ENCODE measurements at places on chromosomes 2 and 18. TPM values are rescaled to one million over a fixed set of nuclear protein-coding genes. Genes with fewer than 3 reads are reported as not detected.

GRCh38 chr2:30627151-30627550 is 180.1 kb downstream of the CAPN13 start:
- DNase-seq = no peak
- H3K36me3 ChIP-seq = peaks cover 3% of the 10 kb centered on the region
- peaks cover 8% of the 10 kb centered on the region for H3K4me1 ChIP-seq
- no peak overlapping the region for H3K27ac ChIP-seq
- no peak overlapping the region for H3K4me3 ChIP-seq

DNA sequence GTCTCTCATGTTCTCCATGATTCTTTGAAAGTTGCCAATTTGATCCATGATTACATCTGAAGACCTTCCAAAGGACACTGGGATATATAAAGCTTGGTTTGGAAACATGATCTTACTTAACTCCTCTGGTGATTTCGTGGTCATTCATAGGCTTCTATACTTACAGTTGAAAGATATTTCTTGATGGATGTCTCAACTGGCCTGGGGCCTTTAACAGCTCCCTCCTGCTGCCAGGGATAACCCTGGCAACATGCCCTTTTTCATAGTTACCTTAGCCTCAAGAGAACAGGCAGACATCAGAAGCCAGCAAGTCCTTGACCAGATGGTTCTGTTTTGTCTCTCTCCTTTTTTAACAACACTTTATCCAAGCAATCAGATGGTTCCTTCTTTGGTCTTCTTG is 23.5 kb upstream of the MFF start:
- H3K36me3 ChIP-seq = no peaks in the 10 kb centered on the region
- DNase-seq = no peak
- no peaks in the 10 kb centered on the region for H3K4me1 ChIP-seq
- H3K4me3 ChIP-seq = no peak overlapping the region
- no peaks in the 10 kb centered on the region for H3K27me3 ChIP-seq
- no peak overlapping the region for H3K27ac ChIP-seq

GRCh38 chr2:48754874-48755273 is 650 bp downstream of the LHCGR start:
- DNase-seq = no peak
- H3K4me3 ChIP-seq = no peak overlapping the region
- H3K27ac ChIP-seq = no peak overlapping the region
- H3K27me3 ChIP-seq = peaks cover 19% of the 10 kb centered on the region
- H3K4me1 ChIP-seq = no peaks in the 10 kb centered on the region

GRCh38 chr18:6118080-6118479 is 222.8 kb upstream of the TMEM200C start:
- H3K36me3 ChIP-seq = no peaks in the 10 kb centered on the region
- DNase-seq = no peak
- H3K27me3 ChIP-seq = no peaks in the 10 kb centered on the region
- H3K4me3 ChIP-seq = no peak overlapping the region
- no peaks in the 10 kb centered on the region for H3K4me1 ChIP-seq

DNA sequence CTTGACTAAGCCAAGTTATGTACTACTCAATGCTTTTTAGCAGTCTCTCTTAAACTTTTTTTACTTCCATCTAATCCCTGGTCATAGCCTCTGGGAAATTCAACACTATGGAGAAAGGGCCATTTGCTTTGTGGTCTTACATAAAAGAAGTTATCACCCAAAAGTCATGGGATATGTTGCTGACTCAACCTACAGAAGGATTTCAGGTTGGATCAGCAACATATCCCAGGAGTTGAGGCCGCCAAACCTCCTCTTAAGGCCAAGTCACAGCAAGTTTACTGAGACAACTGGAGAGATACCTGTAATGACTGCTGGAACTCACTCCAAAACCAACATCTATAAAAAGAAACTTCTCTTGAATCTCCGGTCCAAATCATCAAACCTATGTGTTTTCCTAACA is 141.1 kb downstream of the IRS1 start:
- no peak overlapping the region for H3K4me3 ChIP-seq
- H3K36me3 ChIP-seq = no peaks in the 10 kb centered on the region
- no peak overlapping the region for H3K27ac ChIP-seq

GRCh38 chr18:5746844-5747243 is 148.5 kb downstream of the TMEM200C start:
- no peak overlapping the region for H3K27ac ChIP-seq
- H3K4me3 ChIP-seq = no peak overlapping the region
- H3K27me3 ChIP-seq = no peaks in the 10 kb centered on the region
- DNase-seq = no peak
- no peaks in the 10 kb centered on the region for H3K4me1 ChIP-seq
- no peaks in the 10 kb centered on the region for H3K36me3 ChIP-seq

DNA sequence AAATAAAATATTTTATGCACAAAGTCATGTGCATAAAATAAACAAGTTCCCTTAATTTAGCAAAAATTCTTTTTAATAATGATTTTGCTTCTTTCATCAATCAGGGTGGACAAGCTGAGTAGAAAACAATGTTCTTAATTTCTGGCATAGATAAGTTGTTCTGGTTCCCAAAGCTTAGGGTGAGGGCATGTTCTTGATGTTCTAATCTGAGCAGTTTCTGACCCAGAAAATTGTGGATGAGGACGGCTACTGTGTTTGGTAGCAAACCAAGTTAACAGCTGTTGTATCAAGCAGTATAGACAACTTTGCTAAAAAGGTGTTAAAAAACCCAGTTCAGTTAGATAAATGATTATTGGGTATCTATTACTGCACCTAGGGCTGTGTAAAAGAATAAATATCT is 158.9 kb downstream of the PDE1A start:
- H3K27ac ChIP-seq = no peak overlapping the region
- no peak for DNase-seq
- H3K36me3 ChIP-seq = no peaks in the 10 kb centered on the region
- no peaks in the 10 kb centered on the region for H3K27me3 ChIP-seq
- no peaks in the 10 kb centered on the region for H3K4me1 ChIP-seq

GRCh38 chr2:234133004-234133403 is 82.5 kb downstream of the SPP2 start:
- H3K4me3 ChIP-seq = no peak overlapping the region
- peaks cover 9% of the 10 kb centered on the region for H3K4me1 ChIP-seq
- no peaks in the 10 kb centered on the region for H3K27me3 ChIP-seq
- no peak for DNase-seq
- no peak overlapping the region for H3K27ac ChIP-seq
- no peaks in the 10 kb centered on the region for H3K36me3 ChIP-seq

DNA sequence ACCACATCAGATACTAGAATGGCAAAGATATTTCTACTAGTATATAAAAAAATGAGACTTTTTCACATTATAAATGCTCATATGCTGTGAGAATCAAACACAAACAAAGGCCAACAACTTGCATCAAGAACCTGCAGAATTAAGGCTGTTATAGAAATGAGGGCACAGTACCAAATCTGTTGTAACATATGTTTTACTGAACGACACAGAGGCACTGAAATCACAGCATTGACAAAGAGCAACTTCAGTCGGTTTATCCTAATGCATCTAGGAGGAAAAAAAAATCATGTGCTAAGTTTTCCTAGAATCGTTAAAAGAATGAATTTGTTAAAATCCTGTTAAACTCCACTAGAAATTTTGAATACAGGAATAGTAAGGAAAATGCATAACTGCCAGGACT is 617.4 kb upstream of the NETO1 start:
- H3K4me1 ChIP-seq = no peaks in the 10 kb centered on the region
- DNase-seq = no peak
- H3K27ac ChIP-seq = no peak overlapping the region
- H3K27me3 ChIP-seq = no peaks in the 10 kb centered on the region
- H3K4me3 ChIP-seq = no peak overlapping the region

GRCh38 chr2:17208511-17208910 is 309.7 kb downstream of the RAD51AP2 start:
- H3K27me3 ChIP-seq = no peaks in the 10 kb centered on the region
- H3K36me3 ChIP-seq = no peaks in the 10 kb centered on the region

GRCh38 chr2:133389569-133389968 is 178.7 kb downstream of the NCKAP5 start:
- DNase-seq = no peak
- H3K4me1 ChIP-seq = no peaks in the 10 kb centered on the region
- H3K36me3 ChIP-seq = no peaks in the 10 kb centered on the region
- H3K27ac ChIP-seq = no peak overlapping the region
- H3K4me3 ChIP-seq = no peak overlapping the region
- no peaks in the 10 kb centered on the region for H3K27me3 ChIP-seq

GRCh38 chr2:16882706-16883105 is 217.1 kb upstream of the CYRIA start:
- no peak for DNase-seq
- H3K36me3 ChIP-seq = no peaks in the 10 kb centered on the region
- no peaks in the 10 kb centered on the region for H3K27me3 ChIP-seq
- H3K4me1 ChIP-seq = no peaks in the 10 kb centered on the region

- no peak overlapping the region for H3K27ac ChIP-seq
- H3K4me3 ChIP-seq = no peak overlapping the region
- no peaks in the 10 kb centered on the region for H3K36me3 ChIP-seq
- H3K27me3 ChIP-seq = no peaks in the 10 kb centered on the region
- no peaks in the 10 kb centered on the region for H3K4me1 ChIP-seq
Observed at GRCh38 chr2:240876475-240877251, 8.0 kb downstream of the AGXT start.

- no peak for DNase-seq
- H3K27ac ChIP-seq = peak overlapping the region; percentile 85
- no peaks in the 10 kb centered on the region for H3K27me3 ChIP-seq
- no peak overlapping the region for H3K4me3 ChIP-seq
- H3K36me3 ChIP-seq = no peaks in the 10 kb centered on the region
Observed at GRCh38 chr2:108619925-108620620, 85.8 kb downstream of the LIMS1 start.

- H3K4me3 ChIP-seq = no peak overlapping the region
- H3K36me3 ChIP-seq = no peaks in the 10 kb centered on the region
- no peaks in the 10 kb centered on the region for H3K4me1 ChIP-seq
- no peaks in the 10 kb centered on the region for H3K27me3 ChIP-seq
Observed at GRCh38 chr2:174124181-174124580, 124.2 kb downstream of the OLA1 start.

GRCh38 chr2:207450186-207450585 is 79.6 kb upstream of the CREB1 start:
- no peak overlapping the region for H3K27ac ChIP-seq
- H3K4me1 ChIP-seq = no peaks in the 10 kb centered on the region
- DNase-seq = no peak
- H3K4me3 ChIP-seq = no peak overlapping the region
- no peaks in the 10 kb centered on the region for H3K36me3 ChIP-seq

GRCh38 chr2:128691526-128691925 is 372.9 kb upstream of the HS6ST1 start:
- no peaks in the 10 kb centered on the region for H3K36me3 ChIP-seq
- no peaks in the 10 kb centered on the region for H3K27me3 ChIP-seq
- no peak for DNase-seq

DNA sequence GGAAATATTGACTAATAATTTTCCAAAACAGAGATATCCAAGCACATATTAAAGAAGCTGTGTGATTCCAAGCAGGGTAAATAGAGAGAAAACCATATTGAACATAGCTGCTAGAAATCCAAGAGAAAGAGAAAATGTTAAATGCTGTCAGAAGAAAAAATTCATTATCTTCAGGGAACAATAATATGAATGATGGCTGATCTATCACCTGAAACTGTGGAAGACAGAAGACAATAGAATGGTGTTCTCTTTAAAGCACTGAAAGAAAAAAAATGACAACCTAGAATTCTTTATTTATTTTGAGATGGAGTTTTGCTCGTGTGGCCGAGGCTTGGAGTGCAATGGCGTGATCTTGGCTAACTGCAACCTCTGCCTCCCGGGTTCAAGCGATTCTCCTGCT is 17.3 kb downstream of the PPP1CB start:
- H3K27ac ChIP-seq = no peak overlapping the region
- no peaks in the 10 kb centered on the region for H3K36me3 ChIP-seq
- no peaks in the 10 kb centered on the region for H3K27me3 ChIP-seq
- no peaks in the 10 kb centered on the region for H3K4me1 ChIP-seq

- H3K27ac ChIP-seq = no peak within 1 kb of the TSS
- peaks cover 46% of the 10 kb centered on the region for H3K27me3 ChIP-seq
- DNase-seq = peak; percentile 31
- H3K4me3 ChIP-seq = peak within 1 kb of the TSS; percentile 48
Observed at GRCh38 chr2:229714080-229714735, at the start of gene DNER. DNER (minus strand) TSS chr2:229714555; CDS start chr2:229714423, 132 bp downstream.

- H3K27me3 ChIP-seq = no peaks in the 10 kb centered on the region
- H3K36me3 ChIP-seq = no peaks in the 10 kb centered on the region
- no peak overlapping the region for H3K4me3 ChIP-seq
- no peak overlapping the region for H3K27ac ChIP-seq
- DNase-seq = no peak
Observed at GRCh38 chr2:231383416-231384108, 11.9 kb upstream of the B3GNT7 start.

- no peak overlapping the region for H3K4me3 ChIP-seq
- no peaks in the 10 kb centered on the region for H3K36me3 ChIP-seq
- H3K27ac ChIP-seq = no peak overlapping the region
- no peaks in the 10 kb centered on the region for H3K4me1 ChIP-seq
- no peak for DNase-seq
Observed at GRCh38 chr2:18788592-18788991, 199.2 kb upstream of the NT5C1B start.

GRCh38 chr2:132275396-132275795 is 113.6 kb upstream of the ANKRD30BL start:
- H3K27me3 ChIP-seq = no peaks in the 10 kb centered on the region
- no peak for DNase-seq
- H3K36me3 ChIP-seq = no peaks in the 10 kb centered on the region
- H3K27ac ChIP-seq = no peak overlapping the region
- H3K4me1 ChIP-seq = peaks cover 6% of the 10 kb centered on the region
- H3K4me3 ChIP-seq = no peak overlapping the region

GRCh38 chr2:133948610-133949290 is 305.1 kb upstream of the MGAT5 start:
- H3K4me1 ChIP-seq = no peaks in the 10 kb centered on the region
- no peaks in the 10 kb centered on the region for H3K27me3 ChIP-seq
- no peaks in the 10 kb centered on the region for H3K36me3 ChIP-seq
- no peak for DNase-seq
- no peak overlapping the region for H3K27ac ChIP-seq

LRRC30 gene
- total RNA-seq = 0.14 TPM

SCYGR1 gene
- not detected for total RNA-seq

PIKFYVE gene
- total RNA-seq = 25.7 TPM

PASK gene
- total RNA-seq = 42.2 TPM

CD8A gene
- total RNA-seq = 181 TPM

ZNF236 gene
- 10.4 TPM for total RNA-seq

GAL3ST2 gene
- total RNA-seq = 0.09 TPM

LYPD1 gene
- 5.1 TPM for total RNA-seq

CCDC150 gene
- total RNA-seq = 8.6 TPM

DTNA gene
- 1.7 TPM for total RNA-seq

HRH4 gene
- 0.24 TPM for total RNA-seq

All from thymus (tissue), 14 donors.